NCI-H2081 (cell line): ENCODE measurements at places on chromosomes 2 and 18.

DNA sequence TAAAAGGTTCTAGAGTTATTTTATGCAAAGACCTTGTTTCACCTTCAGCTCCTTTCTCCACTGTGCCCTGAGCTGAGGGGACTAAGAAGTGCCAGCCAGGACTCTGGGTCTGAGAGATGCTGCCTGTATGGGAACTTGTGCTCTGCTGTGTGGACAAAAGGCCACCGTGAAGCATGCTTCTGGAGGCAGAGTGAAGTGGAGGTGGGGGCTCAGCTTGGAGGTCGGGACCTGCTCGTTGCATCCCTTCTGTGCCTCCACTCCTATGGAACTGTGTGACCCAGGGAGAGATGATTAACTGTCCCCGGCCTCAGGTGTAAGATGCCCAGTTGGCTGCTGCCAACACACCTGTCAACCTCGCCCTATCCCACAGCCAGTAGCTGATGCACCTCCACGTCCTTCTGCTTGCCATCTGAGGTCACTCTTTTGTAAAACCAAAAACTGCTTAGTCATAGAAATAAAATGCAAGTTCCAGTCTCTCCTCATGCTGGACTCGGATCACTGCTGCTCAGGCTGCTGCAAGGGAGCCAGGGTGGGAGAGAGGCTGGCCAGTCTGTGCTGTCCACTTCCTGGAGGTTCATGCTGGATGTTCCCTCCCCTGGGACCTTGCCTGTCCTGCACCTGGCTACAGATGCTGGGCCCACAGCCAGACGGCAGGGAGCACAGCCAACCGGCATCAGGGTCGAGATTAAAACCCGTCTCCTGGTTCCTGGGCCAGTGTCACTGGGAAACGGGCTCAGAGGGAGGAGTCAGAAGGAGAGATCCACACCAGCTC, 113.2 kb downstream of the ACKR3 start:
- DNase-seq = no peak

GRCh38 chr2:167380555-167380954, 492.3 kb downstream of the XIRP2 start:
- DNase-seq = no peak

DNA sequence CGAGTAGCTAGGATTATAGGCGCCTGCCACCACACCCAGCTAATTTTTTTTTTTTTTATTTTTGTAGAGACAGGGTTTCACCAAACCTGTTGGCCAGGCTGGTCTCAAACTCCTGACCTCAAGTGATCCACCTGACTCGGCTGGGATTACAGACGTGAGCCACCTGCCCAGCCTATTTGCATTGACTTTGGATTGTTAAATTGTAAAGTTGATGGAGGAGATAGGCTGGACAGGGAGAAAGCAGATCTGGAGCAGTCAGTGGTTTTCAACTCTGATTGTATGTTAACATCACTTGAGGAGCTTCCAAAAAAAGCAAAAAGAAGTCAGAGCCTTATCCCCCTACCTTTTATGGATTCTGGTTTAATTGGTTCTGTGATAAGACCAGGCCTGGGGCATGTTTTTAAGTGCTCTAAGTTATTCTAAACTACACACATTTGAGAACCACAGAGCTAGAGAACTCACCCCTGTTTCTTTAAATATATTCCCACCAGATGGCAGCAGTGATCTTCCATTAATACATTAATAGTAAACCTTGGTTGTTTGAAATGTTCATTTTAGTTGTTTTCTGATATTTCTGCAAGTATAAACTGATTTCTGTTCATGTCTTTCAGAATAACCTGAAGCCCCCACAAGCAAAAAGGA, 7.5 kb downstream of the C2orf49 start:
- peak; percentile 35 for DNase-seq

DNA sequence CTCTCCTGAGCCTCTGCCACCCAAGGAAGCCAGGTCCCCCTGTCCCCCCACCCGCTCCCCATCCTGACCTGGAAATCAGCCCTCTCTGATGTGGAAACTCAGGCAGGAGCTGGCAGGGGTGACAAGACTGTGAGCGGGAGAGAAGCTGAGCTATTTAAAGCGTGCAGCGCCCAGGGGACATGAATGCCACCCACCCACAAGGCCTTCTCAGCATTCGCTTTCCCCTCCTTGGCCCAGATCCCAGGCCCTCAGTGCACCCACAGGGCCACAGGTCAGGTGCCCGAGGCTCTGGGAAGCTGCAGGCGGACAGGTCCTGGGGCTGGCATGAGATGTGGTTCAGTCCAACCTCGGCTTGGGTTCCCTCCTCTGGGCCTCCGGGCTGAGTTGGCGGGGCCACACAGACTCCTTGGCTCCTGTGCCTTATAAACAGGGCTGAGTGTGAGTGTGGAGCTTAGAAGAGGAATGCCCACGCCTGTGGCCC, 168.3 kb downstream of the SMAD7 start:
- no peak for DNase-seq

DNA sequence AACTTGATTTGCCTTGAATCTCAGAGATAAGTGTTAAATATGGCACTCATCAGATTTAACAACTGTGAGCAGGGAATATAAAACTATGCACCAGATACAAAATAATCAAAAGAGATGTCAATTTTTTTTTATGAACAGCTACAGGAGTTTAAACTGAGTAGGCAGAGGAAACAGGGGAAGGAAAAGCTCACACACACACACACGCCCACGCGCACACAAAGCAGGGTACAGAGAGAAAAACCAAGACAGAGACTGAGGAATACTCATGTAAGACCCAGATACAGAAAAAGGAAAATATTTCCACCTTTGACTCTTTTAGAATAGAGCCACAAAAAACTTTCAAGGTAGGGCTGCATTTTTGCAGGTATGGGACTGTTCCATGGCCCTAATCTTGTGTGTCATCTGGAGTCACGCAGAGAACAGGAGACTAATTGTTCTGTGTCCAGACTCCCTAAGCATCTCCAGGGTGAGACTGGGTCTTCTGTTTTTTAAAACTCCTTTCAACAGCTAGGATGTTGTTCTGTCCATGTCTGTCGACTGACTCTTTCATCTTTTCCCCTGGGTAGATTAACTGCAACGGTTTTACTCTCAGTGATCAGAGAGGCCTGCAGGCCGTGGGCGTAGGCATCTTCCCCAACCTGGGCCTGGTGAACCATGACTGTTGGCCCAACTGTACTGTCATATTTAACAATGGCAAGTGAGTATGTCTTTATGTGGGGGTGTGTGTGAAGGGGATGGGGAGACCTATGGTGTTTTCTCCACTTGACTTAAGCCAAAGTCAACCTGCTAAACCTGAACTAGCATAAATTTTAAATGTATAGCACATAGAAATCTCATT, 23.0 kb downstream of the SMYD1 start:
- DNase-seq = no peak

DNA sequence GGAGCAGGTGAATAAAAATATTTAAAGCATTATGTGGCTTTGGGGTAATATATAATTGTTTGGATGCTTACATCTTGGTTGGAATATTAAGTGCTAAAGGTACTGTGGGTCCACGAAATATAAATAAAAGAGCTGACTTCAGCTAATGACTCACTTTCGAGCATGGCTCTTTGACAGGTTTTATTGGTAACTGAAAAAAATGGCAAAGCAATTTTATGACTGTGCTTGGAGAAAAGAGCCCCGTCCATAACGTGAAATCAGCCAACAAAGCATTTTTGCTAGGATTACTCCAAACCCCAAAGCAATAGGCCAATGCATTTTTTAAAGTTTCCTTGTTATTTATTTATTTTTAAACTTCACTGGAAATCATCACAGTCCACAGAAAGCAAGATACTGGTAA, 397.2 kb upstream of the CDH19 start:
- no peak for DNase-seq
